Activated naive CD4-positive, alpha-beta T cell treated with Interleukin-2 at 50 U/mL for 16 hours (primary cell): ENCODE measurements at places on chromosomes 16 and 17.
A peak's percentile ranks its signal among the peaks of the same experiment; 100 is the strongest.

DNA sequence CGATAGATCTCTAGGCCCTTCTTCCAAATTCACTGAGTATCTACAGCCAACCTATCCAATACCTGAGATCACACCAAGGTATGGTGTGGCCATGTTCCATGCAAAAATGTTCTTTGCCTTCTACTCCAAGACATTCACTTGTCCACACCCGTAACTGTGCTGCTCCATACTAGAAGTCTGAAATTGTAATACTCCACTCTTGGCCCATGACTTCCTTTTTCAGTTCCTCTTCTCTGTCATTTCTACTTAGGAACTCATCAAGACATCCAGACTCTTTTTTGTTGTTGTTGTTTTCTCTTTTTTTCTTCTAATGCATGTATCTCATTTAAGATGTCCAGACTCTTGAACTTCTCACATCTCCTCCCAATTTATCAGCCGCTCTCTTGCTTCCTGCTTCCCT lies 42.5 kb upstream of the KSR1 start:
- no peak for DNase-seq

- no peak for DNase-seq
Observed at GRCh38 chr16:5175266-5175665, 77.7 kb upstream of the EEF2KMT start.

DNA sequence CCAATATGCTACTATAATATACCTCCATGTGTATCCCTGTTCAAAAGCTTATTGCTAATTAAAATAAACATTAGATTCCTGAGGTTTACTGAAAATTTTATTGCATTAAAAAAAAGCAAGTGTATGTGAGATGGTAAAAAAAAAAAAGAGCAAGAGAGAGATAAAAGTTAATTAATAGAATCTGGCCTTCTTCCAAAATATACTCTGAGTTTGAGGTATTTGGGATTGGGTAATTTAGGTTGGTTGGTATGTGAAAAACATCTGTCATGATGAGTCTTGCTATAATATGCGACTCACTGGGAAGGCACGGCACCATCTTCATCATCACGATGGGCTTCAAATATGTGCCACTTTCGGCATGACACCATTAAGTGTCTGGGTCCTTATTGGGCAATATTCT lies 711.1 kb upstream of the SOX9 start:
- DNase-seq, result no peak

- DNase-seq, result no peak
Observed at GRCh38 chr16:22926105-22926751, 112.3 kb downstream of the HS3ST2 start.

DNA sequence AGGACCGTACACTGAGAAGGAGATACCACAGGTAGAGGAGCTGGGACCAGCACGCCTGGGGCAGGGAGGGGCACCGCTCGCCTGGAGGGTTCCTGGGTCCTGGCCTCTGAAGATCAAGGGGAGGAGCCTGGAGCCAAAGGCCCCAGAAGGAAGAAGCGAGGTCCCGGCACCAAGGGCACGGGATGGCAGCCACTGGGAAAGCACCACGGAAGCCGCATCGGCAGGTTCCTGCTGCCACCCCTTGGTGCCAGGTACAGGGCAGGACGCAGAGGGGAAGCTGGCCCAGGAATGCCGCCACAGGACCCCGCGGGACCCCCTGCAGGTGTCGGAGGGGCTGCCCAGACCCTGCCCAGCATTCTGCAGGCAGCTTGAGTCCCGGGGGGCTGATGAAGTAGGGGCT lies 42.5 kb upstream of the CBFA2T3 start:
- DNase-seq, result no peak

GRCh38 chr17:66518108-66518507 lies 215.7 kb downstream of the PRKCA start:
- DNase-seq, result no peak

GRCh38 chr16:86707581-86707980 lies 129.2 kb downstream of the FOXL1 start:
- no peak for DNase-seq

GRCh38 chr17:82242698-82242976 lies 13.8 kb downstream of the SLC16A3 start:
- DNase-seq, result no peak

- no peak for DNase-seq
Observed at GRCh38 chr16:66207883-66208265, 158.6 kb upstream of the CDH5 start.

DNA sequence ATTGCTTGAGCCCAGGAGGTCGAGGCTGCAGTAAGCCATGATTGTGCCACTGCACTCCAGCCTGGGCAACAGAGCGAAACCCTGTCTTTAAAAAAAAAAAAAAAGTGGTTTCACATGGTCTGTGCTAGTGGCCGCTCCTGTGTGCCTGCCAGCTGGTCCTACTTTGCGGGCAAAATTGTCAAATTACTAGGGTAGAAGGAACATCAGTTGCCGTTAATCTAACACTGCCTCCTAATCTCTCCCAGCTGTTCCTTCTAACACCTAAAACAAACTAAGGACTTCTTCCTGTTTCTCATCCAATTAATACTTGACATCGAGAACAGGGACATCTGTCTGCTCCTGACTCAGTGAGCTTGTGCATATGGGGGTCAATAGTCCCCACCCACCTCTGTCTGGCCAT lies 23.9 kb downstream of the TMEM11 start:
- DNase-seq, result no peak

DNA sequence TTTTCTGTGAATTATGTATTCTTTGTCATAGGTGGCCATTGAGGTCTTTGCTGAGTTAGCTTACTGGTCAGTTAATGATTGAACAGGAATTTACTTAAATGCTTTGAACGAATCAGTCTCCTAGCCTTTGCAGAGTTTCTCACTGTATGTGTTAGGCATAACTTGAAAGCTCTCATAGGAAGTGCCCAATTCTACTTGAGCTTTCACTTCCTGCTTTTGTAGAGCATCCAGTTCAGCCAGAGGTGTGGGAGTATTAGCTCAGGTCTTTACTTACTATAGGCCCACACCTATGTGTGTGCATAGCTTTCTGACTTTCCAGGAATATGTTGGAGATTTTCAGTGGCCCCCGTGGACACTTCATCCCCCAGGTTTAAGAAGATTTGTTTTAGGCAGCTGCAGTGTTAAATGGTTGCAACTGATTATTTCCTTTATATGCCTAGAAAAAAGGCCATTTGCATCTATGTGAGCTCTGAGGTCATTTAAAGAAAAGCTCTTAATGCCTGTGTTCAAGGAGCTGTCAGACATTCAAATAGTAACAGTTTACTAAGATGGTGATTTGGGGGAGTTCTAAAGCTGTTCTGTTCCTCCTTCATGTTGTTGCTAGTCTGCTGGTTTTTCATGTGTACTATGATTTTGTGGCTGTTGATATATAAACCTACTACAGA lies 62.3 kb downstream of the PHKB start:
- no peak for DNase-seq

- DNase-seq, result no peak
Observed at GRCh38 chr17:72677714-72678390, 414.6 kb downstream of the SLC39A11 start.

DNA sequence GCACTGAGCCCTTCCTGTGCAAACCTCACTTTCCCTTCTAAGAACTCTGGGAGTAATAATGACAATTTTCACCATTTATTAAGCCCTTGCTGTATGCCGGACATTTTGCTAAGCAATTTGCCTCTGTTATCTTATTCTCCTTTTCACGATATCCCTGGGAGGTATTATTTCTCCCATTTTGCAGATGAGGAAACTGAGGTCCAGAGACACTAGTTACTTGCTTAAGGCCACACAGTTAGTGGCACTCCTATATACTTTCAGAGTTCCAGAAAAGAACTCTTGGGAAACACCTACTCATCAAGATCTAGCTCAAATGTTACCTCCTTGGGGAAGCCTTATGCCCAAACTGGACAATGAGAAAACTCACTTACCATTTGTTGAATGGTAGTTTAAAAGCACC lies 4.8 kb upstream of the USP10 start:
- DNase-seq, result no peak

- DNase-seq, result no peak
Observed at GRCh38 chr16:73713251-73713650, 583.4 kb upstream of the PSMD7 start.

DNA sequence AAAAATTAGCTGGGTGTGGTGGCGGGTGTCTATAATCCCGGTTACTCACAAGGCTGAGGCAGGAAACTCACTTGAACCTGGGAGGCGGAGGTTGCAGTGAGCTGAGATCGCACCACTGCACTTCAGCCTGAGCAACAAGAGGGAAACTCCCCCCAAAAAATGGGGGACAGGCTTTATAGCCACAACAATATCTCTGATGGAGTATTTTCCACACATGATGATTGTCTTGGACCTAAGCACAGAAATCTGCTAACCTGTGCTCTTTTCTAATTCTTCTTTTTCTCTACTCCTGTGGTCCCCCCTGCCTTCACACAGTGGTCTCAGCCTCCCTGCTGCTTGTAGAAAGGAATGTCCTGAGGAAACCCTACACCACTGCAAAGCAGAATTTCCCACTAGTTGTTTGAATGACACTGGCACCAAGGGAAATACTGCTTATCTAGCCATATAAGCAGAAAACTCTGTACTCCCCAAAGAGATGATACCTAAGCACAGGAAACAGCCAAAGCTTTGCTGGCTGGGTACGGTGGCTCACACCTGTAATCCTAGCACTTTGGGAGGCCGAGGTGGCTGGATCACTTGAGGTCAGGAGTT lies 117.6 kb downstream of the USP31 start:
- DNase-seq, result no peak

DNA sequence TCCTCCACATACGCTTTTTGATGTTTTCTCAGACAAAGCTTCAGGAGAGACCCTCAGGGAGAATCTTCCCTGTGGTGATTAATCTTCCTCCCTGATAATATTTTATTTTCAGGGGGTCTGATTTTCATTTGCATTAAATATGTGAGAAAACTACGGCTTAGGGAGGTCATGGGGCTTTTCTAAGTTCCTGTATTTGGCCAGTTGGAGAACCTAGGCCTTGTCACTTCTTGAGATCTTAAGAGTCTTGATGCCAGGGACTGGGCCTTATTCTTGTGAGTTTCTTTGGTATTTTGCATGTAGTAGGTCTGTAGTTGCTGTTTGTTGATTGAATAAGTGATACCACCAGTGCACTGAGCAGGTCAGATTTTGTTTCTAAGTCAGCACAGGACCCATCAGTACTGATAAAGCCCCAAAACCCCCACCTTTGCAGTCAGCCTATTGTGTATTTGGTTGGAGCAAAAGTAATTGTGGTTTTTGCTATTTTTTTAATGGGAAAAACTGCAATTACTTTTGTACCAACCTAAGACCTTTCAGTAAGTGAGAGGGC lies 130.1 kb downstream of the PRKCA start:
- no peak for DNase-seq

DNA sequence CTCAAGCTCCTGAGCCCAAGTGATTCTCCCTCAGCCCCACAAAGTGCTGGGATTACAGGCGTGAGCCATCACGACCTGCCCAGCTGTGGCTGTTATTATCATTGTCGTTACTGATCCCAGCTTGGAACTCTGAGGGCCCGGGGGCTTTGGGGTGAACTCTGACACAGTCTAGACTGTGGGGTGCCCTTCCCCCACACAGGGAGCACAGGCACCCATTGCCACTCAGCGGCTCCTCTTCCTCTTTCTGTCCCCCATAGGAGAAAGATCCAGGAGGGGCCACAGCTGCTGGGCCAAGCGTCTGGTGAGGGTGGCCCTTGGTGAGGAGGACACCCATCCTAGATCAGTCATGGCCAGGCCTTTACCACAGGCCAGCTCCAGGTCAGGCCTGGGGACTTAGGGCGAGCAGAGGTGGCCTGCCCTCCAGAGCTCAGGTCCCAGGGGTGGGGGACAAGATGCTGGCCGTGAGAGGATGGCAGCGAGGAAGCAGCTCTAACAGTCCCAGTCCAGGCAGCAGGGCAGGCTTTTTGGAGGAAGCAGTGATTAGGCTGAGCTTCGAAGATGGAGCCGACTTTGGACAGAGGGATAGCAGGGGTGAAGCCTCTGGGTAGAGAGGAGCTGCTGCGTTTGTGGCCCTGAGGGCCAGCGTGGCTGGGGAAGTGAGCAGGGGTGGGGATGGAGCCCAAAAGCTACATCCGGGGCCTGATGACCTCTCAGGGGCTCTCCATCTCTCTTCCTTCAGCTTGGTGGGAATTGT lies 24.7 kb downstream of the TMEM235 start:
- DNase-seq, result no peak

- DNase-seq, result peak; percentile 16
Observed at GRCh38 chr16:73956587-73957494, 339.8 kb upstream of the PSMD7 start.

DNA sequence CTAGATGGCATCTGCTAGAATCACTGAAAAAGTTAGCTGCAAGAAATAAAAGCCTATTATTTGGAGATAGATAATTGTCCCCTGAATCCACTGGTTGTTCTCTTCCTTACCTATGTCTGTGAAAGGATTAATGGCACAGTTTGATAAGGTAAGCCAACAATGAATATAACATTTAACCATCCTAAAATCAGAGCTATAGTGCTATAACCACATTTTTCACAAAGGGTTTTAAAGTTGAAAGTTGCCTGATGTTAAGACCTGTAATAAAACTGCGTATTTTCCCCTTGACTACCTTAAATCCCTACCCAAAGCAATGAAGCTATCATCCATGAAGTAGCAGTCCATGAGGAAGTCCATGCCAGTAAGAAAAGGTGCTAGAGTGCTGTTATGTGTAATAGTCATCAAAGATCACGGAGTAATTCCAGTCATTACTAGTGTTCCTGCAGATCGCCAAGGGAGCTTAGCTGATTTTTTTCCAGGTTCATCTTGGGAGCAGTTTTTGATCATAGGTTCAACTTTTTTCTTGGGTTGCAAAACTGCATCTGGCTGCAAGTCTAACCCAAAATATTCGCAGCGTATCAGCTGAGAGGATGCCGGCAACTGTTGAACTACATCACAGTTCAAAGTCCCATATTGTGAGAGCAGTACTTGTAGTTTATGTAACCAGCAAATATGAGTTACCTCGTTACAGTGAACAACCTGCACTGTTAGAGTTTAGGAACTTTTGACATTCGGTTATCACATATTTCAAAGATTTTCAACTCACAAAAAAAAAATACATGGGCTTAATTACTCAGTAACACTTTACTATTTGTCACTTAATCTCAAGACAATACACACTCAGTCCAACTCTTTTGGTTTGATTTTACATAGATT lies 18.2 kb upstream of the RSL1D1 start:
- DNase-seq, result no peak

GRCh38 chr17:57572600-57572999 lies 172.5 kb downstream of the CCDC182 start:
- DNase-seq, result no peak

DNA sequence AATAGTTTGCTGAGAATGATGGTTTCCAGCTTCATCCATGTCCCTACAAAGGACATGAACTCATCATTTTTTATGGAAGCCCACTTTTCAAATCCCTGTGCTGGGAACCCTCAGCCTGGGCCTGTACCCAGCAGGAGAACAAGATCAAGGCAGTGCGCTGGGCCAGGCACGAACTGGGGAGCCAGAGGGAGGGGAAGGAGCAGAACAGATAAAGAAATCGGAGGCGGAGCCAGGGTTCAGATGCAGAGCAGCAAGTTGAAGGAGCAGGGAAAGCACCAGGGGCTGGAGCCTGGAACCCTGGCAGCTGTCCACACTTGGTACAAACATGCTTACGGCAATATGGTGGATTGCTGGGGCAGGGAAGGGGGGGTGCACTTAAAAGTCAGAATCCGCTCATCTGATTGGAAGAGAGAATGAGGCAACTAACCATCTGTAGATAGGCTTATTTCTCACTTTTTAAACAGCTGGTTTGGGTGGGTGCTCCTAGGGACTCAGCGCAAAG lies 107.5 kb downstream of the NOG start:
- DNase-seq, result no peak
